Left lung (tissue), 14 donors: ENCODE measurements at places on chromosomes 6 and 20.
A peak's percentile ranks its signal among the peaks of the same experiment; 100 is the strongest.

GRCh38 chr6:108946695-108947094, 98.5 kb downstream of the ARMC2 start:
- H3K4me1 ChIP-seq = peaks cover 65% of the 10 kb centered on the region
- peak overlapping the region; percentile 55 for H3K27ac ChIP-seq
- no peak overlapping the region for H3K4me3 ChIP-seq
- no peak for DNase-seq
- H3K27me3 ChIP-seq = no peaks in the 10 kb centered on the region
- no peaks in the 10 kb centered on the region for H3K36me3 ChIP-seq

- H3K27ac ChIP-seq = no peak overlapping the region
- H3K27me3 ChIP-seq = no peaks in the 10 kb centered on the region
These were observed 8.2 kb downstream of the ASXL1 start for GRCh38 chr20:32366380-32366779.

DNA sequence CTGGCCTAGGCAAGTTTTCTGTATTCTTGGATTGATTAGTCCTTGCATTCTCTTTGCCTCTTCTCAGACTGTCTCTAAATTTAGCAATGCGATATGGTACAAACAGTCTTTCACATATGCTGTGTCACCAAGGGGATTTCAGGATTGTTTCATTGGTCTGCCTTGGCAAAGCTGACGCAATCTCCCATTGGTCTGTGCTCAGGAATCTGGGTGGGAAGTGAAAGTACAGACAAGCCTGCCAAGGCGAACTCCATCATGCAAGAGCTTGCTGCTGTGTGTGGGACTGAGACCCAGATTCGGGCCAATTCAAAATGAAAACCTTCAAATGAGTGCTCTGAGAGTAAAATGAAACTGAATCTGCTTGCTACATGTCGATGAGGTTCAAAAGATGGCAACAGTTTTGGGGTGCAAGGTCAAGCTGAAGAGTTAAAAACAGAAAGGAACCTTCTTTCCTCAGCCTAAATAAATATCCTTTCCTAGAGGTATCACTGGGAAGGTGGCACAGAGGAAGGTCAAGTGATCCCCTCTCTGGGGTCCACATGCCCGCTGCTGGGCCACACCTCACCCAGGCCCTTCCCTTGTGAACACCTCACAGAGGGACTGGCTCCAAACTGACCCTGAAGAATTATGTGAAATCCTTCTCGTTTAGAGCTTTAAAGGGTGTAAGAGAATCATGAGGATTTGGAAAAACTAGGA, 198.8 kb upstream of the PREP start:
- H3K27me3 ChIP-seq = no peaks in the 10 kb centered on the region
- no peaks in the 10 kb centered on the region for H3K36me3 ChIP-seq
- DNase-seq = peak; percentile 90
- no peaks in the 10 kb centered on the region for H3K4me1 ChIP-seq
- H3K27ac ChIP-seq = peak overlapping the region; percentile 73
- H3K4me3 ChIP-seq = no peak overlapping the region

DNA sequence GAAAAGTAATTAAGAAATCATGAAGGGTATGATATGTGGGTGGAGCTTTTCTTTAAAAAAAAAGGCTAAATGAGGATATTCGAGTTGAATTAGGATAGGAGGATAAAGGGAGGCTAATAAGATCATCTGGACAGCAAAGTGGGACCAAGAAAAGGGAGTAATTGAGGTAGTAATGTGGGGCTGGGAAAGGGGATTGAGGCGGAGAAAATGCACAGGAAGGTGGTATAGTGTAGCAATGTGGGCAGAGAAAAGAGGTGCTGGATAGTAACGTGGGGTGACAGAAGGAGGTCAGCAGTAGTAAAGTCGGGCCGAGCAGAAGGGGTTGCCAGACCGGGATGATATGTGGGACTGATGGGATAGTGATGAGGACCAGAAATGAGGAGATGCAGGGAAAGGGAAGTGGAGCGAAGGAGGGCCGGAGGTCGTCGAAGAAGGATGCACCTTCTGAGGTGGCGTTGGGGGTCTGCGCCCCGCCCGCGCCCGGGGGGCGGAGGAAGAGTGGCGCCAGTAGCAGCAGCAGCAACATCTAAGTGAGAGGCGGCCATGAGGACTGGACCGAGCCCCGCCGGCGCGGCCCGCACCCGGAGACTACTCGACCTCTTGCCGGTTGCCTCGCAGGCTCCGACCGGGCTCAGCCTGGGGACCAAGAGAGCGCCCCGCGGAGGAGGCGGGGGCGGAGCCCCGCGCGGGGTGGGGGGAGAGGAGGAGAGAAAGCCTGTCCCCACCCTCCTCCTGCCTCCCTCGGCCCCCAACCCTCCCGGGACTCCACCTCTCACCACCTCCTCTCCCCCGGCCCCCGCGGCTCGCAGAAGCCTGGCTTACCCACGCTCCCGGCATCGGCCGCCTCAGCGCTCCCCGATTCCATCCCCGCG, 887 bp downstream of the GABBR1 start:
- DNase-seq = peak; percentile 74
- peak overlapping the region; percentile 72 for H3K4me3 ChIP-seq
- H3K36me3 ChIP-seq = no peaks in the 10 kb centered on the region
- H3K4me1 ChIP-seq = peaks cover 6% of the 10 kb centered on the region

- no peak overlapping the region for H3K27ac ChIP-seq
- no peaks in the 10 kb centered on the region for H3K27me3 ChIP-seq
- DNase-seq = no peak
- H3K4me3 ChIP-seq = no peak overlapping the region
These were observed 19.3 kb downstream of the RPRD1B start for GRCh38 chr20:38052870-38053269.

- peaks cover 19% of the 10 kb centered on the region for H3K4me1 ChIP-seq
- H3K27ac ChIP-seq = peak overlapping the region; percentile 50
- no peaks in the 10 kb centered on the region for H3K27me3 ChIP-seq
- no peak for DNase-seq
These were observed 10.4 kb downstream of the SERPINB6 start for GRCh38 chr6:2960935-2961334.

- no peak for DNase-seq
- no peak overlapping the region for H3K4me3 ChIP-seq
- no peaks in the 10 kb centered on the region for H3K36me3 ChIP-seq
- no peaks in the 10 kb centered on the region for H3K27me3 ChIP-seq
- H3K27ac ChIP-seq = no peak overlapping the region
These were observed 65.1 kb downstream of the PFDN4 start for GRCh38 chr20:54272901-54273488.

DNA sequence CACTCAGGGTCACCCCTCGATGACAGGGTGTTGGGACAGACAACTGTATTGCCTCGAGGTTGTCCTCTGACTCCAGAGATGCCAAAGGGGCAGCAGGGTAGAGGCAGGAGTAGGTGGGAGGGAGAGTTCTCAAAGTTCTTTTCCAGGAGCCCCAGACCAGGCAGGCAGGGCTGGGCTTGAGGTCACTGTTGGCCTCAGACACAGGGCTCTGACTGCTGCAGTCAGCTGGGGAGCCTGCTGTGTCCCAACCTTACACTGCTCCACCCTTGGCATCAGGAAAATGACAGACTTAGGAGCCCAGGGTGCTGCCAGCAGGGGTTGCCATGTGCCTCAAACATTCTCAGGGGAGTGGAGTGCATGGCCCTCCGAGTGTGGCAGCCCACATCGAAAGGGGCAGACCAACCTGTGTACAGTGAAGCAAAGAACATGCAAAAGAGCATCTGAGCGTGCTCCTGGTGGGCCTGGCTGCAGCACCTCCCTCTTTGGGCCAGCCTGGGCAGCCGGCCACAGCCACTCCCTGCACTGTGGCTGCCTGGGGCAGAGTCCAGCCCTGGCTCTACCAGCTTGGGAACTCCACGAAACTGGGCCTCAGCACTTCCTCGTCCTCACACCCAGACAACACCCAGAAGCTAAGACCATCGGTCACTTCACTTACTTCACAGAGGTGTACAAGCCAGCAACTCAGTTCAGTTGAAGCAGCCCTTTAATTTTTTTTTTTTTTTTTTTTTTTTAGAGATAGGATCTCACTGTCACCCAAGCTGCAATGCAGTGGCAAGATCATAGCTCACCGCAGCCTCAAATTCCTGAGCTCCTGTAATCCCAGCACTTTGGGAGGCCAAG, 24.0 kb downstream of the C6orf132 start:
- no peaks in the 10 kb centered on the region for H3K27me3 ChIP-seq
- H3K4me1 ChIP-seq = no peaks in the 10 kb centered on the region
- peak overlapping the region; percentile 46 for H3K27ac ChIP-seq
- H3K4me3 ChIP-seq = no peak overlapping the region
- no peak for DNase-seq

- no peaks in the 10 kb centered on the region for H3K4me1 ChIP-seq
- DNase-seq = peak; percentile 38
- H3K27me3 ChIP-seq = no peaks in the 10 kb centered on the region
- H3K36me3 ChIP-seq = no peaks in the 10 kb centered on the region
These were observed 52.1 kb downstream of the RNASET2 start for GRCh38 chr6:166904101-166904746.

DNA sequence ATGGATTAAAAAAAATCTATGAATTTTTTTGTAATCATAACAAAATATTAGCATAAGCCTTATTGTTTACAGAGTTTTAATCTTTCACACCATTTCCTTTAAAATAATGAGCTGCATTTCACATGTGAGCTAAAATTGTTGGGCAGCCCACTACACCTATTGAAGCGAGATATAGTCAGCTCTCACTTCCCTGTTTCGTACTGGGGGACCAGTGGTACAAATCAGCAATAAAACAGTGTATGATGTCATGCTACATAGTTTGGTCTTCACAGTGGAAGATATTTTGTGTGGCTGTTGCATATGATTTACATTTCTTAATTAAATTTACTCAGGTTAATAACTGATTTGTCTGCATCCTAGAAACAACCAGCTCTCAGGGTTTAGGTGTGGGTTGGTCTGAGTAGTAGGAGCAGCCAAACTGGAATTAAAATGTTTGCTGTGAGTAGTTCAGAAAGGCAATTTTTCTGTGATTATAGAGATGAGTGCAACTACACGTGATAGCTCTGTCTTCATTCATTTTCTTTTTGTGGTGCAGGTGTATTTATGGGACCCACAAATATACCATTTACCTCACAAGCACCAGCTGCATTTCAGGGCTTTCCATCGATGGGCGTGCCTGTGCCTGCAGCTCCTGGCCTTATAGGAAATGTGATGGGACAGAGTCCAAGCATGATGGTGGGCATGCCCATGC, 99.3 kb downstream of the B3GAT2 start:
- H3K4me1 ChIP-seq = no peaks in the 10 kb centered on the region
- no peaks in the 10 kb centered on the region for H3K27me3 ChIP-seq
- no peak overlapping the region for H3K27ac ChIP-seq
- H3K36me3 ChIP-seq = peaks cover 41% of the 10 kb centered on the region
- DNase-seq = no peak
- no peak overlapping the region for H3K4me3 ChIP-seq

GRCh38 chr20:47216819-47217410, 139.6 kb downstream of the ZMYND8 start:
- no peak overlapping the region for H3K27ac ChIP-seq
- no peak overlapping the region for H3K4me3 ChIP-seq
- peaks cover 97% of the 10 kb centered on the region for H3K36me3 ChIP-seq
- no peaks in the 10 kb centered on the region for H3K4me1 ChIP-seq
- H3K27me3 ChIP-seq = no peaks in the 10 kb centered on the region
- no peak for DNase-seq

- H3K27me3 ChIP-seq = peaks cover 15% of the 10 kb centered on the region
- no peak overlapping the region for H3K27ac ChIP-seq
- H3K4me3 ChIP-seq = no peak overlapping the region
- peaks cover 5% of the 10 kb centered on the region for H3K4me1 ChIP-seq
These were observed 289.6 kb upstream of the SUPT3H start for GRCh38 chr6:45667300-45667699.

GRCh38 chr20:50136822-50137599, 16.5 kb downstream of the PEDS1 start:
- no peak for DNase-seq
- no peaks in the 10 kb centered on the region for H3K36me3 ChIP-seq
- H3K4me3 ChIP-seq = no peak overlapping the region
- H3K27me3 ChIP-seq = no peaks in the 10 kb centered on the region

DNA sequence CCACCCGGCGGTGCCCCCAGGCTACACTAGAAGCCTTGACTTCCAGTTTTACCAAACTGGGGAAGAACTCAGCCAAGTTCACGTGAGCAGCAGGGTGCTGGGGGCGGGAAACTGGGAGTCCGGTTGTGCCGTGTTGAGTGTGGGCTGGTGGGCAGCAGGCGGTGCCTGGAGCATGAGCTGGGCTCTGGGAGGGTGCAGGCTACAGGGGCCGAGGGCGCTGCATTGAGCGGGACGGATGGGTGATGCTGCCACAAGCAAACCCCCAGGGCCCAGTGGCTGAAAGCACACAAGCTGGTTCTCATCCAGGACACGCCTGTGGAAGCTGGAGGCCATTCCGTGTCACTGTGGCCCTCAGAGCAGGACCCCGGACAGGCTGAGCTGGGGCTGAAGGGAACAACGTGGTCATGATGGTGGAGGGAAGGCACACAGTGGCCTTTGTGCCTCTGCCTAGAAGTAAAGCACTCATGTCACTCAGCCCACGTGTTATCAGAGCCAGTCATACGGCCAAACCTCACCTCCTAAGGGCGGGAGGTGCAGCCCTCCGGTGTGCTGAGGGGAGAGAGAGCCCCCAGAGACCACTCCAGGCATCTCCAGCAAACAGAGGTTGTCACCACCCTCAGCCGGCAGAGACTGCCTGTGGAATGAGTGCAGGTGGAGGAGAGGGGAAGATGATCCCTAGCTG, 29.5 kb downstream of the RBM38 start:
- no peaks in the 10 kb centered on the region for H3K36me3 ChIP-seq
- no peaks in the 10 kb centered on the region for H3K27me3 ChIP-seq
- no peak for DNase-seq
- peaks cover 8% of the 10 kb centered on the region for H3K4me1 ChIP-seq
- H3K27ac ChIP-seq = no peak overlapping the region
